Inflammatory macrophage treated with lipopolysaccharide for 1 hour (primary cell): ENCODE measurements at places on chromosomes 11 and 22.

DNA sequence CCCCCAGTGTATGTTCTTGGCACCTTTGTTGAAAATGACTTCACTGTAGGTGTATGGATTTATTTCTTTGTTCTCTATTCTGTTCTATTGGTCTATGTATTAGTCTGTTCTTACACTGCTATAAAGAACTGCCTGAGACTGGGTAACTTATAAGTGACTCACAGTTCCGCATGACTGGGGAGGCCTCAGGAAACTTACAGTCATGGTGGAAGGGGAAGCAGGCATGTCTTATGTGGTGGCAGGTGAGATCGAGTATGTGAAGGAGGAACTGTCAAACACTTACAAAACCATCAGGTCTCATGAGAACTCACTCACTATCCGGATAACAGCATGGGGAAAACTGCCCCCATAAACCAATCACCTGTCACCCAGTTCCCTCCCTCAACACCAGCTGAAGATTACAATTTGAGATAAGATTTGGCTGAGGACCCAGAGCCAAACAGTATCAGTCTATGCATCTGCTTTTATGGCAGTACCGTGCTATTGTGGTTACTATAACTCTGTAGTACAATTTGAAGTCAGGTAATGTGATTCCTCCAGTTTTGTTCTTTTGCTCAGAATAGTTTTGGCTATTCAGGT is 836.2 kb downstream of the DLG2 start:
- DNase-seq = no peak

- no peak for DNase-seq
Measured at GRCh38 chr11:1458340-1459218, 28.0 kb downstream of the MOB2 start.

GRCh38 chr11:10742460-10743208 is 8.4 kb upstream of the CTR9 start:
- DNase-seq = no peak

DNA sequence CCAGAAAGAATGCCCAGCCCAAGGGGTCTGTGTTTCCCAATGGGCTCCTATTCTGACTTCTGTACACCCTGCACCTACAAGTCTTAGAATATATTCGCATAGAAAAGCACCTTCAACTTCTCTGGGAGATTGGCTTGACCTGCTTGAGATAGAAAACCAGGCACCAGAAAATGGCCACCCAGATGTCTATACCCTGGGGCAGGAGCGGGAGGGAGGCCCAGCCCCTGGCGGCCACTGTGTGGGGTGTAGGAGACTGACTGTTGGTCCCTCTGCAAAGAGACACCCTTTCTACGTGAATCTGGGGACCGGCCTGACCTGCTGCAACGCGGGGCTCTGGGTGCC is 8.5 kb downstream of the DENND6B start:
- DNase-seq = no peak

- DNase-seq = no peak
Measured at GRCh38 chr11:125663910-125664309, 16.7 kb downstream of the ACRV1 start.

- no peak for DNase-seq
Measured at GRCh38 chr11:128685402-128686020, 8.4 kb upstream of the FLI1 start.

- DNase-seq = no peak
Measured at GRCh38 chr11:129273944-129274711, 82.0 kb upstream of the ARHGAP32 start.

DNA sequence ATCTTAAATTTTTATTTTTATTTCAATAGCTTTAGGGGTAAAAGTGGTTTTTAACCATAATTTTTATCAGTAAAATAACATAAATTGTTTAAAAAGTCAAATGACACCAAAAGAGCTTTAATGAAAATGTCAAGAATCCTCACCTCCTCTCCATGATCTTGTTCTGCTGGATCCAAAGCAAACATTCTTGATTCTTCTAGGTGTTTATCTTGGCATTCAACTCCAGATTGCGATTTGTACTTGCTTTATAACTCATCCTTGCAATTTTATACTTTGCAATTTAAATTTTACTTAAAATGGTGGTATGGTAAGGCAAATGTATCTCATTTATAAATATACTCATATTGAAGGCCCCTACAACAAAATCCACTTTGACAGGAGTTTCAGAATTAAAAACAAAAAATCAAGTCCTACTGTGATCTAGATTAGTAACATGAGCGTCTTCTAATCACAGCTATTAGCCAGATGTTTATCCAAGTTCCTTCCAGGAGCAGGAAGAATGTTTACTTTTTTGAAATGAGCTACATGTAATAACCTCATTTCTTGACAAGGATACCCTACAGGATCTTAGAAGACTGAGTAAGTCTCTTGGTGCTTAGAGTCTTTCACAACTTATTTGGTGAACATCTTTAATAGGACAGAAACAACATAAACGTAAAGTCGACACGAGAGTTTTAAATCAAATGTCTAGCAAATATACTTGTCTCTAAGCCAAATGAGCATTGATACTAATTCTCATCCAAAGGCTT is 72.4 kb upstream of the CARD18 start:
- DNase-seq = no peak

DNA sequence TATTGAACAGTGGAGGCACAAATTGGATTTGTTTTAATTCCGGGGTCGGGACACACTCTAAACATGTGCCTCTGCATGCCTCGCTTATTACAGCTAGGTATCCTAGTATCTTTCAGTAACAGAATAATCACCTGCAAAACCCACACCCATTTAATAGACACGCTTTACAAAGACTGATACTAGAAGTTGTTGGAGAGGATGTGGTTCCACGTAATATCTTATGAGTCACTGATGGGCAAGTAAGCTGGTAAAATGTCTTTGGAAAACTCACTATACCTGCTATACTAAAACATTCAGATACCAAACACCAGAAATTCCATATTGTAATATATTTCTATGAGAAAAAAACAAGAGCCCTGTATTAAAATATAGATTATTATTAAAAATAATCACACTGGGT is 84.0 kb downstream of the GGTLC2 start:
- DNase-seq = no peak

DNA sequence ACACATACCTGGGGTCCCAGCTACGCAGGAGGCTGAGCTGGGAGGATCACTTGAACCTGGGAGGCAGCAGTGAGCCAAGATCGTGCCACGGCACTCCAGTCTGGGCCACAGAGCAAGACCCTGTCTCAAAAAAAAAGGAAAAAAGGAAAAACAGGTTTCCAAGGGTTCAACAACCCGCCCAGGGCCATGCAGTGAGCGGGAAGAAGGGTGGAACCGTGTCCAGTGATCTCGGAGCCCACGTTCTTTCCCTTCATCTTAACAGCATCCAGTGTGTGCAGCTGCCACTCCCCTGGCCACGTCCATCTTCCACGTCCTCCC is 14.9 kb upstream of the LRP5 start:
- DNase-seq = no peak

DNA sequence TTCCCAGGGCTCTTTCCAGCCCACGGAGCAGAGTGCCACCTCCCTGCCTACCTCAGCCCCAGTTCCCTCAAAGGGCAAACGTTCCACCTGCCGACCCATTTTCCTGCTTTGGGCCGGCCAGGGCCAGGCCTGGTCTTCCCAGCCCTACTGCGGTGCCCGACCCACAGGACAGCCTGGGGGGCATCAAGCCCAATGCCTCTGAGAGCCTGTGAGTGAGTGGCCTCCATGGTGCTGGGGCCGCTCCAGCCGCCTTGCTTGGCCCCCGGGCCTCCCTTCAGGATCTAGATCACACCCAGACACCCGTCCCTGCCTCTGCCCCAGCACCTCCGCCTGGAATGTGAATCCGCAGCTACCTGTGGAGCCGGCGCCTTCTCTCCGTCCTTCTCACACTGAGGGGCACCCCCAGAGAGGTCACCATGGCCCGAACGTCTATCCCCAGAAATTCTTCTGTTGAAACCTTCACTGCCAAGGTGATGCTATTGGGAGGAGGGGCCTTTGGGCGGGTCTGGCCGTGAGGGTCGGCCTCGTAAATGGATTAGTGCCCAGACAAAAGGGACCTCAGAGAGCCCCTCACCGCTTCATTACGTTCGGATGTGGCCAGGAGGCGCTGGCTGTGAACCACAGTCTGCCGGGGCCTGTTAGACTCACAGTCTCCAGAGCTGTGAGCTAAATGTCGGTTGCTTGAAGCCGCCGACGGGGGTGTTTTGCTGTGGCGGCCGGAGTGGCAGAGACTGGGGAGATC is 36.2 kb upstream of the BRSK2 start:
- DNase-seq = no peak

DNA sequence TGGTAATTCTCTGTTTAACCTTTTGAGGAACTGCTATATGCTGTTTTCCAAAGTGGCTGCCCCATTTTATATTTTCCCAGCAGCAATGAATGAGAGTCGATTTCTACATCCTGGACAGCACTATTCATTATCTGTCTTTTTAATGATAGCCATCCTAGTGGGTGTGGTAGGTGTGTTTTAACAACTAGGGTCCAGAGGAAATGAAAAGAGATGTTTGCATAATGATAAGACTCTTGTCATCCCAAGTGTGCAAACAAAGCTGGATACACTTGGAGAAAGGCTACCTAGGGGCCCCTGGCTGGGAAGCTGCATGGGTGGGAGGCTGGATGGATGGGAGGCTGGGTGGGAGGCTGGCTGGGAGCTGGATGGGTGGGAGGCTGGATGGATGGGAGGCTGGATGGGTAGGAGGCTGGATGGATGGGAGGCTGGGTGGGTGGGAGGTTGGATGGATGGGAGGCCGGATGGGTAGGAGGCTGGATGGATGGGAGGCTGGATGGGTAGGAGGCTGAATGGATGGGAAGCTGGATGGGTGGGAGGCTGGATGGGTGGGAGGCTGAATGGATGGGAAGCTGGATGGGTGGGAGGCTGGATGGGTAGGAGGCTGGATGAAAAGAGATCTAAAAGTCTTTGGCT is 158.0 kb downstream of the DSCAML1 start:
- DNase-seq = no peak

DNA sequence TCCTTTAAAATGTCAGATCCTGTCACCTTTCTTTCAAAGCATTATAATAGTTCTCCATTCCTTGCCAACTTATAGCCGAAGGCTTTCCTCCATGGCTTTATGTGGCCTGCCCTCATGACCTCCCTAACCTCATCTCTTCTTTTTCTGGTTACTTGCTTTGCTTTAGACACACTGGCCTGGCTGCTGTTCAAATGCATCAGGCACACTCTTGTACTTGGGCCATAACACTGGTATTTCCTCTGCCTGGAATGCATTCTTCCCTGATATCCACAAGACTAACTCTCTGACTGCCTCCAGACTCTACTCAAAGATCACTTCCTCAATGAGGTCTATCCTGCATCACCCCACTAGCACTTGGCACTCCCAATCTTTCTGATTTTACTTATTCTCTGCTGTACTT is 710.3 kb downstream of the KCNA4 start:
- DNase-seq = no peak

GRCh38 chr11:103537904-103538502 is 428.8 kb downstream of the DYNC2H1 start:
- DNase-seq = no peak

DNA sequence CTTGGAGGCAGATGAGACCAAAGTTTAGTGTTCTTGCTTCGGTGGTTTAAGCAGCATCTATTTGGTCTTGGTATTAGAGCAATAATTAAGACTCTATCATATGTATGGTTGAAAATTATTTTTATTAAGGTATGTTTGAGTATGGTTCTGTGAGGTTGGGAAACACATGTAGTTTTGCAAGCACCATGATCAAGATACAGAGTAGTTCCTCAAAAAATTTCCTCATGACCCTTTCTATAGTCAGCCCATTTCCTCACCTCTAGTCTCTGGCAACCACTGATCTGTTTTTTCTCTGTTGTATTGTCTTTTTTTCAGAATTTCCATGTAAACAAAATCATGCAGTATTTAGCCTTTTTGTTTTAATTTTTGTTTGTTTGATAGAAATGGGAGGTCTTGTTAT is 18.4 kb downstream of the MTMR3 start:
- peak; percentile 81 for DNase-seq

- DNase-seq = no peak
Measured at GRCh38 chr11:111153194-111153593, 92.3 kb upstream of the POU2AF2 start.

GRCh38 chr22:42814616-42815015 is 42.5 kb downstream of the ARFGAP3 start:
- DNase-seq = no peak

- DNase-seq = no peak
Measured at GRCh38 chr11:85167471-85167870, 459.7 kb downstream of the DLG2 start.

GRCh38 chr11:114108501-114109205 is 49.1 kb downstream of the ZBTB16 start:
- no peak for DNase-seq

DNA sequence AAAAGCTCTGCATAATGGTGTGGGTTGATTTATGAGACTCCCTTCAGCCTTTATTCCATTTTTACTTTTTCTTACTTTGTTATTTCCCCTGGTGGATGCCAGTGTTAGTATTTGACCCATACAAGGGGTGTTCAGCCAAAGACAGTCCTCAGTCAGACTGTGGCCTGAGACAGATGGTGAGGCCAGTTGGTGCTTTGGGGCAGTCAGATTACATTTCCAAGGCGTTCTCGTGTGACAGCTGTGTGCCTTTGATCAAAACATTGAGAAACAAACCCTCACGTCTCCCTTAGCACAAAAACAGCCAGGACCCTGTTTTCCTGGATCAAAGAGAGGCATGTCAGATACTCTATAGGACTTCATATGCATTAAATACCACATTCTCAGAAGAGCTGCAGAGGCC is 31.3 kb upstream of the SLN start:
- DNase-seq = no peak

DNA sequence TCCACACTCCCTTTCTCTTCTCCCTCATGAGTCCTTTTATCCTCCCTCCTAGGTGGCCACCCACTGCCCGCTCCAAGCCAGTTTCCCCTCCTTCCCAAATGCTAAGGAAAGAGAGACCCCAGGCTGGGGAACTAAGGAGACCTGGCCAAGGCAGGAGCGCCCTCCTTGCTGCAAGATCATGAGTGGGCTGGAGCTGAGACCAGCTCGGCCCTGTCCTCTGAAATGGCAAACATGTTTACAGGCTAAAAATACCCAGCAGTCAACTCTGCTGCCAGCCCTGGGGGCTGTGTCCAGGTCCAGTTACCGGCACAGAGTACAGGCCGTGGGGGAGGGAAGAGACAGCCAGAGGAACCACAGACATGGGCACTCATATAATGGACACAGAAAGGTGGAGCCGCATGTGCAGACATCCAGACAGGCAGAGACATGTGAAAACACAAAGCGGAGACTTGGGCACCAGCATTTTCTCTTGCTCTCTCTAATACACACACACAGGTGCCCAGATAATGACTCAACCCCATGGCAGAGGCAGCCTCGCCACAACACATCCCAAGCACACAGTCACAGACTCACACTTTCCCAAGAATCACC is 1.2 kb upstream of the AHNAK start:
- DNase-seq = no peak

DNA sequence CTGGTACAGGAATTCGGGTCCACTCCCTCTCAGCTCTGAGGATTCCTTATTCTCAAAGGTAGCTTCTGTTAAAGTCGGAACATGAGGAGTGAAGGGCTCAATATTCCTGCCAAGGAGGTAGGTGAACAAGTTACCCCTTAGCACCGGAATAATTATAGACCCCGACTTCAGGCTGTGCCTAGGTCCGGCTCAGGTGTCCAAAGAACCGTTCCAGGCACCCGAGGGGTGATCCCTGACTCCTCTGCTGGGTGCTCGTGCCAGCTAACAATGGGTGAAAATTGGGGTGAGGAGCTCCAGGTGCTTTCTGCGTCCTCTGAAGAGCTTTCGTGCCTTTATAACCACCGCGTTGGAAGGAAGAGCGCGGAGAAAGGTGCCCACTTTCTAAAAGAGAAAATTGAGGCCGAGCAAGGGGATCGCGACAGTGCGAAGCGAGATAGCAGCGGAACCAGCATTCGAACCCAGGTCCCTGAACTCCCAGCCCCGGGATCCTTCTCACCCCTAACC is 393 bp downstream of the CYB561A3 start:
- no peak for DNase-seq
